ENCODE measurements at places on chromosomes 11 and 22.

DNA sequence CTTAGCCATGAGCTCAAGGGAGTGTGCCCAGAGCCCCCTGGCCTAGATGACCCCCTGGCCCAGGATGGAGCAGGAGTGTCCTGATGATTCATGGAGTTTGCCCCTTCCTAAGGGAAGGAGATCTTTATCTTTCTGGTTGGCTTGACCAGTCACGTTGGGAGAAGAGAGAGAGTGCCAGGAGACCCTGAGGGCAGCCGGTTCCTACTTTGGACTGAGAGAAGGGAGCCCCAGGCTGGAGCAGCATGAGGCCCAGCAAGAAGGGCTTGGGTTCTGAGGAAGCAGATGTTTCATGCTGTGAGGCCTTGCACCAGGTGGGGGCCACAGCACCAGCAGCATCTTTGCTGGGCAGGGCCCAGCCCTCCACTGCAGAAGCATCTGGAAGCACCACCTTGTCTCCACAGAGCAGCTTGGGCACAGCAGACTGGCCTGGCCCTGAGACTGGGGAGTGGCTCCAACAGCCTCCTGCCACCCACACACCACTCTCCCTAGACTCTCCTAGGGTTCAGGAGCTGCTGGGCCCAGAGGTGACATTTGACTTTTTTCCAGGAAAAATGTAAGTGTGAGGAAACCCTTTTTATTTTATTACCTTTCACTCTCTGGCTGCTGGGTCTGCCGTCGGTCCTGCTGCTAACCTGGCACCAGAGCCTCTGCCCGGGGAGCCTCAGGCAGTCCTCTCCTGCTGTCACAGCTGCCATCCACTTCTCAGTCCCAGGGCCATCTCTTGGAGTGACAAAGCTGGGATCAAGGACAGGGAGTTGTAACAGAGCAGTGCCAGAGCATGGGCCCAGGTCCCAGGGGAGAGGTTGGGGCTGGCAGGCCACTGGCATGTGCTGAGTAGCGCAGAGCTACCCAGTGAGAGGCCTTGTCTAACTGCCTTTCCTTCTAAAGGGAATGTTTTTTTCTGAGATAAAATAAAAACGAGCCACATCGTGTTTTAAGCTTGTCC is 14.3 kb downstream of the ADORA2A start:
- no peak for DNase-seq

DNA sequence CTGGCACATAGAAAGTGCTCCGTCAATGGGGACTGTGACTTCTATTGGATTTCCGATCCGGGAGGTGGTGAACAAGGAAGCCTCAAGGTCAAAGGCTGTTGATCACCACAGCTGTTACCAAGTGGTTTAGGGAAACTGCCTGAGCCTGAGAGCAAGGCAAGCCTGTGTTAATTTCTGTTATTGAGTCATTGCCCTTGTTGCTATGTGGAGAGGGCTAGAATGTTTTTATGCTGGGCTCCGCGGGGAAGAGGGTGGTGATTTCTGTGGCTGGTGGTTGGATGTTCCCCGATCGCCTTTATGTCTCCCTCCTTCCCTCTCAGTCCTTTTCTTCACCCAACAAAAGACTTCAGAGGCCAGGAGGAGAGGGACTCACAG is 108.5 kb upstream of the ALX4 start:
- no peak for DNase-seq

GRCh38 chr11:11978792-11979487 is 29.5 kb downstream of the DKK3 start:
- DNase-seq = no peak

- DNase-seq = no peak
Observed at GRCh38 chr11:9461760-9462134, 935 bp downstream of the ZNF143 start.

DNA sequence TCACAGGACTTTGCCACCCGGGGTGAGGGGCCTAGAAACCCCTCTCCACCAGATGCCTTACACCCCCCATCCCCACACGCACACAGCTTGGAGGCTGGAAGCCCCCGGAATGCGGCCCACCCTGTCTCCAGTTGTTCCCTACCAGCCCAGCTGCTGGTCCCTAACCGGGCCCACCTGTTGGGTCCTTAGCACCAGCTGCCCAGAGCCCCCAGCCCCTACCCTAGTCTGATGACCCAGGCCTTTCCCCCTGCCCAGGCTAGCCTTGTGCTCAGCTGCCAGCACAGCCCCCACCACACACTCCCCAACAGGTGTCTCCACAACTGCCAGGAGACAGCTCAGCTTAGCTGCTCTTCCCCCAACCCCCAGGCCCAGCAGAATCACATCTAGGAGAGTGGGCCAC is 67.1 kb downstream of the CDKN1C start:
- DNase-seq = no peak

Measured in epithelial cell of proximal tubule (primary cell).